ENCODE measurements at places on chromosomes 12 and 14.
A peak's percentile ranks its signal among the peaks of the same experiment; 100 is the strongest.

- no peak for DNase-seq
Observed at GRCh38 chr12:15707516-15708199, 81.5 kb downstream of the EPS8 start.

GRCh38 chr12:92861381-92861780, 67.7 kb downstream of the EEA1 start:
- DNase-seq, result no peak

DNA sequence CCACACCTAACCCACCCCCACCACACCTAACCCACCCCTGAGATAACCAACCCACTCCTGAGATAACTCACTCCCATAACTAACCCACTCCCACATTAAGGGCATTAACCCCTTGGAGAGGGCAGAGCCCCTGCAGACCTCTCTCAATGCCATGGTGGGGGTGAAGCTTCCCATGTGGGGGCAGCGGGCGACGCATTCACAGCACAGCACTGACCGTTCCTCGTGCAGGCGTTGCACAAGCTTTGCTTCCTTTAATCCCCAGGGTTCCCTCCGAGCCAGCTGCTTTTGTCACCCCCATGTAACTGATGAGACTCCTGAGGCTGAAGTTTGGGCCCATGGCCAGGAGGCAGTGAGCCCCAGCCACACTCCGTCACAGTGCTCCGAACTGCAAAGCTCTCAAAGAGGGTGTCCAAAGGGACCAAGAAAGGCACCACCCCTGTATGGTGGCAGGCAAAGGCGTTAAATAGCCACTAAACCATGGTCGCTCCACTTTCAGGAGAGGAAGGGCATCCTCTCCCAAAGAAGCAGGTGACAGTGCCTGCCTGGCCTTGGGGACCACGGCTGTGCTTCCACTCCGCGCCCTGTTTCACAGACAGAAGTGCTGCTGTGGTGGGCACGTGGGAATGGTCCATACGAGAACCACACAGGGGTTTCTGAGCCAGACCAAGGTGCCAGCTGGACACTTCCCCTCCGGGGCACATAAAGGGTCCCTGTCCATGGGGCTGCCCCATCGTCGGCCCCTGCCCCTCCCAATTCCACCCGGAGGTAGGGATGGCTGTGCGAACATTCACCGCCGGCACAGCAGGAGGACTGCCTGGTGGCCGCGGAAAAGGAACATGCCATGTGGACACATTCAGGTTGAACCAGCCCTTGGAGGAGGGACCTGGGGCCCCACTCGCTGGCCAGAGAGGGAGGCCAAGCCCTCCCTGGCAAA, 28.3 kb downstream of the GALNT9 start:
- DNase-seq, result no peak

GRCh38 chr14:70011708-70012107, 132.5 kb downstream of the SMOC1 start:
- no peak for DNase-seq

- peak; percentile 65 for DNase-seq
Observed at GRCh38 chr12:9049520-9050133, 60.3 kb downstream of the KLRG1 start.

DNA sequence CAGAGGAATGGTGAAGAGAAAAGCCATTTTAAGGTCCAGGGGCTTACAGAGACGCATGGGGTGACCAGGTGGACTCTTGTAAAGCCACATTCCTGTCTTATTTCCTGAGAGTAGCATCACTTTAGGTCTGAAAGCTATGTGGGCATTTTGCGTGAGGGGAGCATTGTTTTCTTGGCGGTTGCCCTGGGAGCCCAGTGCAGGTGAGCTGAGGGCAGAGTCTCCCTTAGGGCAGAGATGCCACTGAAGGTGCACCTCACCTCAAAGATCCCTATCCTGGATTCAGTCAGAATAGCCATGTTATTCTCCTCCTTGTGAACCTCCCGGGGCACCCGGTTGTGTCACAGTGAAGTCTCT, 12.4 kb downstream of the GLRX5 start:
- DNase-seq, result no peak

DNA sequence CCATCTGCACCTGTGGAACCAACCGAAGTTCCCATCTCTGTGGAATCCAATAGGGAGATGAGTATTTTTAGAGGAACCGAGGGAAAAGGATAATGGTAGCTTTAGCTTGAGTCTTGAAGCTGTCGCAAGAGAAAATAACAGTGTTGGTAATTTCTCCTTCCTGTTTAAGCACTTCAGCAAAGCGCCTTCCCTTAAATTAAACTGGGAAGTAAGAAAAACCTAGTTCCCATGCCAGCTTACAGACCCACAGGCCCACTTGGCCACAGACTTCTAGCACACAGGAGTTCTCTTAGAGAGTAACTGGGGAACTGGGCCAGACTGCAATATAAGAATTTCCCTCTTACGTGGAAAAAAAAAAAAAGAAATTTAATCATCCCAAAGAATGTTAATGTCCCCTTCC, 223.8 kb downstream of the EFCAB11 start:
- DNase-seq, result no peak

DNA sequence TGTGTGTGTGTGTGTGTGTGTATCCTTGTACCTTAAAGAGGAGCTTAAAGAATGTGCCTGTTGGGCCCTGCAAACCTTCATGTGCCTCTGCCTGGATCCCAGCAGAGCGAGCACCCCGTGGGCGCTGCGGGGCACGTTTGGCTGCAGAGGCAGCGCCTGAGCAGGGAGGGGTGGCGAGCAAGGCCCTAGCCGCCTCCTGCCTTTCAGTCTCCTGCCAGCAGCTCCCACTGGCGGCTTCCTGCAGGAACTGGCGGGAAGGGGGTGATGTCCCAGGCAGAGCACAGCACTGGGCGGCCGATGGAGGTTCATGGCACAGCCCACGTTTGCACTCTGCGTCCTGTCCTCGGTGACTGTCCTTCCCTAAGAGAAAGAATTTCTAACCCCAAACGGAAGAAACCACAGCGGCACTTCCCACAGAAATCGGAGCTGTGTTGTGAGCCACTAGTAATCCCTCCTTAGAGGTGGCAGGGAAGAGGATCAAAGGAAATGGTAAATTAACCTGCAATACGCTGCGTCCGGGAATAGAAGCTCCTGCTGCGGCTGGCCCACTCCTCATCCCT, 19.8 kb downstream of the ZBTB42 start:
- peak; percentile 74 for DNase-seq

DNA sequence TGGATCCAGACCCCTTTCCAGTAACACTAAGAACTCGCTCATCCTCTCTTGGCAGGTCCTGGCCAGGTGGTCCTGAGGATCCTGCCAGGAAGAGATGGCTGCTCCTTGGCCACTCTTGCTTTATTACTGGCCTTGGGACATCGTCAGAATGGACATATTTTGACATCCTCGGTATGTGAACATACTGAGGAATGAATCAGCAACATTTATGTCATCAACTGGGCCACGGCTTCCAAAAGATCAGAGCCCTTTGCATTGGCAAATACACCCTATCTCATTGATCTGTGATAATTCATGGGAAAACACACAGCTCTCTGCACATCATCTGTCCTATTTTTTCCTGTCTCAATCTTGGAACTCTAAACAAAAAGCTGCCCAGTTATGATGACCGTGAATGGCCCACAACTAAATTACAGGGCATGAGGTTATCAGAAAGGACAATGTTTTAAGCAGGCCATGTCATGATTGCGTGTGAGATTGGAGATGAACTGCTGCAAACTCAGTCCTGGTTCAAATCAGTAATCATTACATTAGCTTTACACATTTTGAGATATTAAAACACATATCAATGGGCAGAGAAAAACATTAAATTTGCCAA, 1325.8 kb downstream of the AACS start:
- DNase-seq, result no peak

- no peak for DNase-seq
Observed at GRCh38 chr12:20188930-20189653, 179.2 kb upstream of the PDE3A start.

GRCh38 chr12:116370886-116371580, 93.5 kb upstream of the MED13L start:
- no peak for DNase-seq

DNA sequence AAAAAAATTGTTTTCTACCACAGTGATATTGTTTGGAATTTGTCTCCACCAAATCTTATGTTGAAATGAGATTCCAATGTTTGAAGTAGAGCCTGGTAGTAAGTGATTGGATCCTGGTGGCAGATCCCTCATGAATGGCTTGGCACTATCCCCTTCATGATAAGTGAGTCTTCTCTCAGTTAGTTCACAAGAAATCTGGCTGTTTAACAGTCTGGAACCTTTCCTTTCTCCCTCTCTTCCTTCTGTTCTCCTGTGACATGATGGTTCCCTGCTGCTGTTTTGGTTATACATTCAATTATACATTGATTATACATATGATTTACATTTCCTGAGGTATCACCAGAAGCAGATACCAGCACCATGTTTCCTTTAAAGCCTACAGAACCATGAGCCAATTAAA, 442.2 kb downstream of the SLC6A15 start:
- DNase-seq, result no peak

- DNase-seq, result peak; percentile 96
Observed at GRCh38 chr12:112409064-112409905, at the start of gene RPL6. RPL6 (minus strand) TSS chr12:112409605; CDS start chr12:112408656, 949 bp downstream.

DNA sequence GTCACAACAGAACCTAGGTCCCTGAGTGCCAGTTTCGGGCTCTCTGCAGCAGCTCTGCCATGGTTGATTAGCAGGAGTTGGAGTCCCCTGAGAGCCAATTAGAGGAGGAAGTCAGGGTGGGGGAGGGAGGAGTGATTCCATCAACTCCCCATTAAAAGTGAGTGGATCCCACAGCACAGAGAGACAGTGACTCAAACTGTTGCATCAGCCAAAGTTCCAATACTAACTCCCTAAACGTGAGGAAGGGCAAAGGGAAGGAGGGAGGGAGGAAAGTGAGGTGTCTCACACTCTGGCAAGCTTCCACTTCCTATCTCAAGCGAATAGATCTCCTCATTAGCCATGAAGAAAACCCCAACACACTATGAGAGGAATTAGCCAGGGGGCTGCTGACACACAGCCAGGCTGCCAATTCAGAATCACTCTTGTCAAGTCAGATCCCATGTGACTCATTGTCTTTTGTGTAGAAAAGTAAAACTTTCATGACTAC, 23.6 kb downstream of the OR11H4 start:
- no peak for DNase-seq

GRCh38 chr12:122021193-122021821, 377 bp upstream of the BCL7A start:
- DNase-seq, result no peak

GRCh38 chr14:104989236-104989950, 3.8 kb downstream of the CLBA1 start:
- no peak for DNase-seq

GRCh38 chr12:6376079-6376869, 911 bp upstream of the SCNN1A start:
- peak; percentile 68 for DNase-seq

GRCh38 chr12:29694002-29694401, 89.7 kb downstream of the TMTC1 start:
- no peak for DNase-seq

- peak; percentile 82 for DNase-seq
Observed at GRCh38 chr14:63454863-63455622, 88.1 kb downstream of the PPP2R5E start.

GRCh38 chr12:72272091-72272661, at the start of gene TRHDE:
TRHDE (plus strand) TSS chr12:72272370; CDS start chr12:72272644, 274 bp downstream.
- peak; percentile 76 for DNase-seq

DNA sequence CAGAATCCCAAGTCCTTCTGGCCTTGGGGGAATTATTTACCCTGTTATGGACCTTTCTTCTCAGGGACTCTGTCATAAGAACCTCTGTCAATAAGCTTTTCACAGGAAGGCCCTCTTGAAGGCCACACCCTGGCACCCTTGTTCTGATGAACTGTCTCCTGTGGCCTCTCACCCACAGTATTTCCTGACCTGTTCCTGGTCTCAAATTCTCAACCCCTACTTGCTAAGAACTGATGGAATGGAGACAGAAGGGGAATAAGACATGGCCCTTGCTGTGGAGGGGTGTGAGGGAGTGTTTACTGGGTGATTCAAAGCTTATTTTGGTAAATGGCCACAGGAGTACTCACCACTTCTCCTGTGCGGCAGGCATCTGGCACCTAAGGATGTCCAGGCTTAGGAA, 1082.9 kb downstream of the BCL11B start:
- no peak for DNase-seq

GRCh38 chr14:97306760-97307246, 509.6 kb downstream of the VRK1 start:
- peak; percentile 61 for DNase-seq

GRCh38 chr14:100644383-100644782, 57.2 kb upstream of the BEGAIN start:
- DNase-seq, result no peak

DNA sequence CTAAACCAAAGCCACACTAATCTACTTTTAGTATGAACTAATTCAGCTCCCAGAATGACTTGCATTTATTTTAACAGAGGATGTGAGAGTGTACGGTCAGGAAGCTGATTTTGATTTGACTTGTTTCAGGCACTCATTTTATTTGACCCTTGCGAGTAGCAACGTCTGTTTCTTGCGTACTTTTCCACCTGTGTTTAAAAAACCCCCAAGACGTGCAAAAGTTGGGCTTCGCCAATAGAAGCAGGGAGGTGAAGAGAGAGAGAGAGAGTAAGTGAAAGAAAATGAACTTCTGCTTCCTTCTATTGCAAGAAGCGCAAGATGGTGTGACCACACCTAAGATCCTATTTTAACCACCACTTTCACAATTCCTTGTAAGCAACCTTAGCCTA, 6.7 kb upstream of the SLC15A4 start:
- DNase-seq, result no peak

GRCh38 chr12:68579254-68579653, 31.4 kb upstream of the RAP1B start:
- no peak for DNase-seq

DNA sequence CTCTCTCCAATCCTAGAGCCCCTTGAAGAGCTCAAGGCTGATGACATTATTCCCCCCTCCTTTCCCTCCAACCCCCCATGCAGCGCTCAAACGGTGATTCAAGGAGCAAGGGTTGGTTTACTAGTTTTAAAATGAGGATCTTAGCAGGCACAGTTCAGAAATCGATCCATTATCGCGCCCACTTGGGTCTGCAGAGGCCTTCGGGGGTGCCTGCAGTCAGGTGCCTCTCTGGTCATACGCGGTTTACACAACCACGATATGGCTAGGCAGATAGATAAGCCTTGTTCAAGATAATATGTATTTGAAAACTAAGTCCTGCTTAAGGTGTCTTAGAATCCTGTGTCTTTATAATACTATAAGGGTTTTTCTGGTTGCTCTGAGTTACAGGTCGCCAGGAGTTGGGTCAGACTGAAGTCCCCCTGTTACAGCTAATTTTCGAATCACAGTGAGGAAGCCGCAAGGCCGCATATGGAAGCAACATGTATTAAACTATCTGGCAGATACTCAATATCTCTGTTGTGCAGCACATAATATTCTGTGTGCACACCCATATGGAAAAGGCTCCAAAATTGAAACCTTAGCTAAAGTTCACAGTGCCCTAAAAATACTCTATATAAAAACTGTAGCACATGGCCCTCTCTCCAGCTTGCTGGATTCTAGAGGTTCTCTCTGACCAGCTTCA, 10.0 kb downstream of the BHLHE41 start:
- no peak for DNase-seq

All from astrocyte of the spinal cord (primary cell).